ENCODE measurements at places on chromosomes 6 and 20.

- DNase-seq, result peak; percentile 77
Observed at GRCh38 chr6:31568537-31568961, 3.5 kb upstream of the LTA start.

DNA sequence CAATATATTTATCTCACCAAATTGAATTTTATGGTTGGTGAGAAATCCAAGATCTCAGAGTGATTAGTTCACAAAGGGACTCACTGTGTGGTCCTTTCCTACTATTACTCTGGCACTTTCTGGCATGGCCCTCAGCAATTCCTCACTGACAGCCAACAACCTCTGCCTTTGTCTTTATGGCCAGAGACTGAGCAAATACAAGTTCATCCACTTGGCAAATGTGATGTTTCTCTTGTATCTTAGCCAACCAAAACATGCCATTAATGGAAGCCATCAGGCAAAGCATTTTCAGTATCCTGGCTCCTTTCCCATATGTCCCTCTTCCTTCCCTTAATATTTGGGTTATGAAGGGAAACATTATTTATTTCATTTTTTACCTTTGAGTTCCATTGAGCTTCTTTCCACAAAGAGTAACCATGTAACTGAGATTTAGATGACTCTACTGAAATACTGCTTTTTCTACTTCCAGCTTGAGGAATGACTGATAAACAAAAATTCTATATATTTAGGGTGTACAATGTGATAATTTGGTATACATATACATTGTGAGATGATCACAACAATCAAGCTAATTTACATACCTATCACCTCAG lies 30.8 kb upstream of the SMLR1 start:
- DNase-seq, result no peak

DNA sequence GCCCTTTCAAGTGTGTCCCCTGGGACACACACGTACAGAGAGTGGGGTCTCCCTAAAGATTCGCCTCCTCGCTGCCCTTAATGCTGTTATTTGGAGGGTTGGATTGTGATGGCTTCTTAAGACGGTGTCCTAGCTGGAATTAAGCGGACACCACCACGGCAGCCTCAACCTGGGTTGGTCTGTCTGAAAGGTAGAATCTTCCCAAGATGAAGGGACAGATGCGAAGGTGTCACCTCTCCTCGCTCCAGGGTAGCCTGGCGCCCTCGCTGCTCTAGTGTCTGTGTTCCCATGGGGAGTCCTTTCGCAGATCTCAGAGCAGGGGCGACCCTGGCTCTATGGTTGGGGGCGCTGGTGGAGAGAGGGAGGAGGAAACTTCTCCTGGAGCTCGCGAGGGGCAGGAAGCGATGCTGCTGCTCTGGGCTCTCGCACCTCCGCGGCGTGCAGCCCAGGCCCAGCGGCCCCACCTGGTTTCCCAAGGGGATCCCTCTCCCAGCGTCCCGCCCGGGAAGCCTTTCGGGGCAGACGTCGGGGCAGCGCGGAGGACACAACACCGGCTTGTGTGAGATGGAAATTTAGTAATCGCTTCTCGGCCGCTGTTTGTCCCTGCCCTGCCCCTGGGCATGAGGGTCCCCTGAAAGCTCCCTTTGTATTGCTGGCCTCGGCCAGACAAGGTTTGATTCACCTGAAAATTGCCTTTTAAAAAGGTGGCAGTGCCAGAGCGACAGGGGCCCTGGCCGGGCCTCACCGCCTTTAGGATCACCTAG lies 1.7 kb downstream of the RSPO3 start:
- DNase-seq, result no peak

- no peak for DNase-seq
Observed at GRCh38 chr6:21587961-21588480, 5.5 kb upstream of the SOX4 start.

DNA sequence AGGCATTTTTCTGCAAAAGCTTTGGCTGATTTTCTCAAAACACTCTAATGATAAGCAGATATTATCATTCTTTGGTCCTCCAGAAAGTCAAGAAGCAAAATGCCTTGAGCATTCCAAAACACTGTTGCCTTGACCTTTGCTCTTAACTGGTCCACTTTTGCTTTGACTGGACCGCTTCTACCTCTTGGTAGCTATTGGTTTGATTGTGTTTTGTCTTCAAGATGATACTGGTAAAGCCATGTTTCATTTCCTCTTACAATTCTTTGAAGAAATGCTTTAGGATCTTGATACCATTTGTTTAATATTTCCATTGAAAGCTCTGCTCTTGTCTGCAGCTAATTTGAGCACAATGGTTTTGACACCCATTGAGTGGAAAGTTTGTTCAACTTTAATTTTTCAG lies 35.6 kb upstream of the SDHAF4 start:
- no peak for DNase-seq

DNA sequence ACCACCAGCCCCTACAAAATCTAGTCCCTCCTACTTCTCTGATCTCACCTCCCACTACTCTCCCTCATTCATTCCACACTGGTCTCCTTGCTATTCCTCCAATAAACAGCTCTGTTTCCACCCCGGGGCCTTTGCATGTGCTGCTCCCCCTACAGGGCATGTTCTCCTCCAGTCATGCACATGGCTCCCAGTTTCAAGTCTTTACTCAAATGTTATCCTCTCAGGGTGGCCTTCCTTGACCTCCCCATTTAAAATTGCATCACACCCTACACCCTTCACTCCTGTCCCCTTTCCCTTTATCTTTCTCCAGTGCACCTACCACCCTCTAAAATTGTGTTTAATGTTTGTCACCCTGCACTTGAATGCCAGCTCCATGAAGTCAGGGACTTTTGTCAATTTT lies 174.5 kb downstream of the MRPL14 start:
- no peak for DNase-seq
